ENCODE measurements at places on chromosomes 6 and 20.

DNA sequence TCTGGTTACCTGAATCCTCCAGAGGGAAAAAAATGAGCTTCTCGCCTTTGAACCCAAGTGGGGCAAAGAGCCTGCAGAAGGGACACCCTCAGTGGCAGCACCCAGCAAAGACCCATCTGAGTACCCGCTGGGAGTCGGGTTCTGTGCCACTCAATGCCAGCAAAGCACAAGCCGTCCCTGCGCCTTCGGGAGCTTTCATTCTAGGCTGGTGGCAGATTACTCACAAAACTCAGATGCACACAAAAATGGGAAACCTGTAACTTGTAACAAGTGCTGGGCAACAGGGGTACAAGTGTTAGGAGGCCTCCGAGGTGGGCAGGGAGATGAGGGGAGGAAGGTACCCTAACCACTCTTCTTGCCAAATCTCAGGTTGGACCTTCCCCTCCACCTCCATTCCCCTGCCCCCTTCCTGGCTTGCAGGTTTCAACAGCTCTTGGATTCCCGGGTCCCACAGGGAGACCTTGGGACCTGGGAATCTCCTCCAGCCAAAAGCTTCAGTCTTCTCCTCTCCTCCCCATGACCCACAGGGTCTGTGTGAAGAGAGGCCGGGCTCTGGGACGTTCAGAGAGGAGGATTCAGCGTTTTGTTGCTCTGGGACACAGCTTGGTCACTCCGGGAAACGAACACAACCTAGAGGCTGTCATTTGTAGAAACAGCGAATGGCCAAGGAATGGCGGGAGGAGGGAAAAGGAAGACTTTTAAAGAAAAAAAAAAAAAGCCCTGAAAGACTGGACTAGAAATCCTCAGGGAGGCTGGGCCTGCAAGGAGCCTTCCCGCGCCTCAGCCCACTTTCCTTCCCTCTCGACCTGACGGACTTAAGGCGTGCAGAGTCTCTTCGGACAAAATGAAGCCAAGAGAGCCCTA is 1.2 kb upstream of the PARD6B start:
- no peak for DNase-seq

- DNase-seq, result no peak
Observed at GRCh38 chr6:30754631-30755030, 10.3 kb upstream of the IER3 start.

DNA sequence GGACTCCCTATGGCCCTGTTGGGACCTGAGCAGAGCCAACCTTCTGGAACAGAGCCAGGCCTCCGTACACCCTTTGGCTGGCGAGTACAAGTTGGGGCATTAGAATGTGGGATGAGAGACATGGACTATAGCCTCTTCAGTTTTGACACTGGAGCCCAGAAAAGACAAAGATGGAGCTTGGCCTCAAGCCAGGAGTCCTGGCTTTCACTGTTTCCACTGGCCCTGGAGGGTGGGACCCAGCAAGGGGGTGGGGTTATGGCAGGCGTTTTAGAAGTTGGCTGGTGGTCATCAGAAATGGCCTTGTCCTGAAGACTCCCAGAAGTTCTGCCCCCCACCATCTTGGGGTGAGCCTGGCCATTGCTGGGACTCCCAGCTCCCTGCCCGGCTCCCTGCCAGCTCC is 21.8 kb downstream of the ITPR3 start:
- no peak for DNase-seq

- DNase-seq, result no peak
Observed at GRCh38 chr6:116550796-116551195, 2.8 kb upstream of the CALHM4 start.

- DNase-seq, result no peak
Observed at GRCh38 chr20:10065154-10065833, 30.5 kb downstream of the ANKEF1 start.

DNA sequence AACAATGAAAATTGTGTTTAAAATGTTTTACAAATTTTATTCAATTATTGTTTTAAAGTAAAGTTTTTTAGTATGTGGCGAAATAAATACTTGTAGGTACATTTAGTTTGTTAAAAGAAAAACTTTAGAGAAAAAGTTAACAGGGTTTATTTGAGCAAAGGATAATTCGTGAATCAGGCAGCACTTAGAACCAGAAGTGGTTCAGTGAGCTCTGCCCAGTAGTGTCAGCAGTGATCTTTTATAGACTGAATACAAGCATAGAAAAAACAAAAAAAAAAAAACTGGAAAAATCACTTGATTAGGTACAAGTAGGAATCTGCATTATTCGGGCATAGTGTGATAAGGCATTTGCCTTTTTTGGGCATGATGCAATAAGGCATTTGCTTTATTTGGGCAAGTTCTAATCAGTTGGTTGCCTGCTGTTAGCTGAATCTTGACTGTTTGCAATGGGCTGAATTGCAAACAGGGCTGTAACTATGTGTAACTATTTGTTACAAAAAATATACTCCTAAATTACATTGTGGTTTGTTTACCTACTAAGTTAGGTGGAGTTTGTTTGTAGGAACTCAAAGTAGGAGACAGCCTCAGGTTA is 122.9 kb upstream of the MMS22L start:
- no peak for DNase-seq

- no peak for DNase-seq
Observed at GRCh38 chr6:166572370-166573261, 13.9 kb downstream of the RAMACL start.

DNA sequence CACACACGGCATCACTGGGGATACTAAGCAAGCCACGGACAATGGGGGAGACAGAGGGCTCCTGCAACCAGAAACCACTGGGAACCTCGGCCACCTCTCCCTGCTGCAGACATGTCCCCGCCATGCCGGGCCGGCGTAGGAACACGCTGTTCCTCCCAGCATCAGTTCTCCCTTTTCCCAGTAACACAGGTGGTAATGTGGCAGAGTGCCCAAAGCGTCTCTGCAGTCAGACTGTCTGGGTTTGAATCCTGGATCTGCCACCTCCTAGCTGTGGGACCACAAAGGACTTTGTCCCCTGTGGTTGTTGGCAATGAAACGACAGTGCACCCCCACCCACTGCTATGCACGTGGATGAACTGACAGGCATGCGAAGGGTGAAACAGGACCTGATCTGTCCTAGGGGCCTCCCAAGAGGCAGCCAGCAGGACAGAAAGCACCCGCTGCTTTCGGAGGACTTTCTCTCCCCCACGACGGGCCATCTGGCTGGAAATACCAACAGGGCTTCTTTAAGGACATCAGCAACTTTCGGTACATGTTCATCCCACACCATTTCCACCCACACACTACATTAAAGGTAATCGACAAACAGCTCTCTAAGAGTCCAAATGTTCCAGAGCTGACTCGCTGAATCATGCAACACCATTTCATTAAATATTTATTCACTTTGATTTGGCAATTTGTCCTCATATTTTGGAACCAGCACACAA is 74.1 kb downstream of the SULF2 start:
- DNase-seq, result no peak

- no peak for DNase-seq
Observed at GRCh38 chr6:45637611-45638257, 260.0 kb upstream of the SUPT3H start.

- DNase-seq, result no peak
Observed at GRCh38 chr6:112912416-112913101, 565.4 kb downstream of the RFPL4B start.

DNA sequence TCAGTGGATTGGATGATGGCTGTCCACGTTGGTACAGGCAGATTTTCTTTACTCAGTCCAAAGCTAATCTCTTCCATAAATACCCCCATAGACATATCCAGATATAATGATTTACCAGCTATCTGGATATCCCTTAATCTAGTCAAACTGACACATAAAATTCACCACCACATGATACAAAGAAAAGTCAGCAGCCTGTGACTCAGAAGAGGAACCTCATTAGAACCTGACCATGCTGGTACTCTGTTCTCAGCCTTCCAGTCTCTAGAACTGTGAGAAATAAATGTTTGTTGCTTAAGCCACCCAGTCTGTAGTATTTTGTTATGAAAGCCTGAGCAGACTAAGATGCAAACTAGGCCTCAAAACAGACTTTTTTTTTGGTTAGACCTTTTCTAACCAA is 431.3 kb upstream of the RNF217 start:
- DNase-seq, result no peak

GRCh38 chr6:151585741-151586140 is 91.9 kb downstream of the CCDC170 start:
- no peak for DNase-seq

GRCh38 chr20:50750145-50750671 is 18.8 kb downstream of the PARD6B start:
- no peak for DNase-seq

- no peak for DNase-seq
Observed at GRCh38 chr6:151497905-151498304, 4.1 kb downstream of the CCDC170 start.

- no peak for DNase-seq
Observed at GRCh38 chr6:90158936-90159335, 137.7 kb downstream of the BACH2 start.

DNA sequence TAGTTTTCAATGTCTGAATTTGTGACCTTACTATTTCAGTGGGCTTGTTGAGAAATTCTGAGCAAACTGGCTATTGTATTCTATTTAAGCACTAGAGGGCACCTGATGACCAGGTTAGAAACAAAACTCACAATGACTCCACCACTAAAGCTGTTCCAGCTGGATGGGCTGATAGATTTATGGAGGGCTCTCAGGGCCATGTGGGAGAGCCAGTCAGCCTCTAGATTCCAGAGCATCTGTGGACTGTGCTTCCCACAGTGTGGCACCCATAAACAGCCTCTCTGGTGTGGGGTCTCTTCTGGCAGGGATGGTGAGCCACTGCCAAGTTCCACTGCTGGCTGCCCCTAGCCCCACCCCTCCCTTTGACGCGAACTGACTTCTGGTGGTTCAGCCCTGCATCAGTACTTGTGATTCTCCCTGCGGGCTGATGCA is 29.2 kb downstream of the C6orf58 start:
- no peak for DNase-seq

GRCh38 chr6:130143709-130144108 is 79.0 kb downstream of the SAMD3 start:
- DNase-seq, result no peak

GRCh38 chr20:54668271-54669039 is 193.1 kb downstream of the DOK5 start:
- no peak for DNase-seq

GRCh38 chr20:21184819-21185218 is 58.9 kb downstream of the KIZ start:
- DNase-seq, result no peak

GRCh38 chr6:42374018-42374669 is 77.6 kb downstream of the TRERF1 start:
- no peak for DNase-seq

- no peak for DNase-seq
Observed at GRCh38 chr20:6765469-6766058, 1.9 kb upstream of the BMP2 start.

All from stimulated activated CD8-positive, alpha-beta memory T cell treated with anti-CD3 and anti-CD28 coated beads, Interleukin-15, amount 100 ng/mL, for 4 hours (primary cell).